Left lung (tissue), 14 donors: ENCODE measurements at places on chromosomes 13 and 19. TPM values are rescaled to one million over a fixed set of nuclear protein-coding genes. Genes with fewer than 3 reads are reported as not detected.

Gene PRR12
- polyA plus RNA-seq, result 26.6 TPM

DNA sequence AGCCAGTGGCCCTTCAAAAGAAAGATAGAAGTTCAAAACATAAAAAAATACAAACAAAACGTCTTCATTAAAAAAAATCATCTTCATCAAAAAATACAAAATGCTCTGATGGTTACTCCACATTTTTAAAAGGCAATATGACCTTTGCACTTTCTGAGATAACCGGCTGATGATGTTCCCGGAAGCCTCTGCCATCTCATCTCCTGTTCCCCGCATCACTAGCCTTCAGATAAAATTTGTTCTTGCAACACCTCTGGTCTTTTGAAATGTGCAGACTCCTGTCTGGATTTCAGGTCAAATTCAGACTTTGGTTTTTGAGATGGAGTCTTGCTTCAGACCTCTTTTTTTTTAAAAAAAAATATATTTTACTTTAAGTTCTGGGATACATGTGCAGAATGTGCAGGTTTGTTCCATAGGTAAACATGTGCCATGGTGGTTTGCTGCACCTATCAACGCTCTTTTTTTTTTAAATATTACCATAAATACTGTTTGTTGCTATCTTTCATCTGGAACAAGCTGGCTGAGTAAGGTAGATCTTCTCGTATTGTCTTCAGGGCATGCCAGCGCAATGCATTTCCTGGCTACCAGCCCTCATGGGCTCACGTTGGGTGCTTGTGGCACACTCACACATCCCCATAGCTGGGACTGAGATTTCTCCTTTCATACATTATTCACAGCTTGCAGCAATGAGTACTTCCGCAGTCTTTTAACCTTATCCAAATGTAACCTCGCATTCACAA, 418.9 kb upstream of the ARGLU1 start:
- no peak for DNase-seq

Gene HIPK4
- polyA plus RNA-seq, result 0.35 TPM

GRCh38 chr19:48933382-48933932, at the start of gene DHDH:
Gene DHDH, plus strand, starts transcription at chr19:48933699. Its CDS starts 23 bp downstream, at chr19:48933722.
- peak; percentile 80 for DNase-seq

Gene FAM216B
- polyA plus RNA-seq, result 17.5 TPM

- no peak for DNase-seq
These were observed 6.0 kb downstream of the ERVV-1 start for GRCh38 chr19:53019684-53020083.

Gene ZNF814
- 67.0 TPM for polyA plus RNA-seq

DNA sequence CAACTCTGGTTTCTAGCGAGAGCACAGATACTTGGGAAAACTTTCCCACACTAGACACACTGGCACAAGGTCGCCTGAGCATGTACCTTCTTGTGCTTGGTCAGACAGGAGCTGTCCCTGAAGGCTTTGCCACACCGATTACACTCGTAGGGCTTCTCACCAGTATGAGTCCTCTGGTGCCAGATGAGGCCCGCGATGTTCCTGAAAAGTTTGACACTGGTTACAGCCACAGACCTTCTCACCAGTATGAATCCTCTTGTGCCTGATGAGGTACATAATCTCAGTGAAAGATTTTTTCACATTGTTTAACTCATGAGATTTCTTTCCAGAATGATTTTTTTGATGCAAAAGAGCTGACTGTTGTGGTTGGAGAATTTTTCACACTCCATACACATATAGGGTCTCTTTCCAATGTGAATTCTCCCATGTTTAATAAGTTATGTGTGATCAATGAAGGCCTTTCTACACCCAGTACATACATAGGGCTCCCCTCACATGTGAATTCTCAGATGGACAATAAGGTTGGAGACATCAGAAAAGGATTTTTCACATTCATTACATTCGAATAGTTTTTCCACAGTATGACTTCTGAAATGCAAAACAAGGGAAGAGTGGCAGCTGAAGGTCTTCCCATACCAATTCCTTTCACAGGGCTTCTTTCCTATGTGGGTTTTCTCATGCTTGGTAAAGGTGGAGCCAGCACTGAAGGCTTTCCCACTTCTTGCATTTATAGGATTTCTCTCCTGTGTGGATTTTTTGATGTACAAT, 9.9 kb upstream of the ZSCAN18 start:
- DNase-seq, result no peak

- DNase-seq, result peak; percentile 81
These were observed 10.7 kb downstream of the PTGIR start for GRCh38 chr19:46614114-46614722.

Gene CYSLTR2
- polyA plus RNA-seq, result 0.35 TPM

- no peak for DNase-seq
These were observed 5.4 kb downstream of the CCDC61 start for GRCh38 chr19:46000491-46001246.

GRCh38 chr19:35318679-35319448, 10.1 kb upstream of the CD22 start:
- DNase-seq, result no peak

DNA sequence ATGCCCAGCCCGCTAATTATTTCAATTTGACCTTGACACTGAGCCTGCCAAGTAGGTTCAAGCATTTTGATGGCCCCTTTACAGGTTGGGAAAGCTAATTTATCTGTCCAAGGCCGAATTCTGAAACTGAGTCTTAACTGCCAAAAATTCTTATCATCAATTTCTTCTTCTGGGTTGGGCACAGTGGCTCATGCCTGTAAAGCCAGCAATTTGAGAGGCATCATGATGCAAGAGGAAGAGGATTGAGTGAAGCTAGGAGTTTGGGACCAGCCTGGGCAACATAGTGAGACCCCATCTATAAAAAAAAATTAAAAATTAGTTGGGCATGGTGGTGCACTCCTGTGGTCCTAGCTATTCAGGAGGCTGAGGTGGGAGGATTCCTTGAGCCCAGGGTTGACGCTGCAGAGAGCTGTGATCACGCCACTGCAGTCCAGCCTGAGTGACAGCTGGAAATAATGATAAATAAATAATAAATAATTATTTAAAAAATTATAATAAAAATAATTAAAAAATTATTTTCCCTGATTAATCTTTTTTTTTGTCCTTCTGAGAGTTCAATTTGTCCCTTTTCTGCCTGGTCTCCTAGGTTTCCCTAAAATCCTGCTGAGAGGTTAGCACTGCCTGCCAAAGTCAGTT, 1.3 kb upstream of the LDLR start:
- DNase-seq, result no peak

DNA sequence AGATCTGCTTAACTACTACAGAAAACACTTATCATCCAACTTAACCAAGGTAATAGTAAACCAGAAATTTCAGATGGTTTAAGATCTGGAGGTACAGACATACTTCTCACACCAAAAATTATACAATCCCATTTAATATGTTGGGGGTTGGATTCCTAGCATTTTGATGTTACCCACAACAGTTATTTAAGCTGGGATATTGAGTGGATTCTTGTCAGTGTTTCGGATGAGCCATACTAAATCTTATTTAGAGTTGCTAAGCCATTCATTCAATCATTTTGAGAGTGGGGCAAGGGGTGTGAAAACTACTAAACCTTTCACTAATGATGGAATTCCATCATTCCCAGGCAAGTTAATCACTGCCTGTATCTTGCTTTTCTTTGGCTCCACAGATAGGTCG, 40.6 kb downstream of the KATNAL1 start:
- no peak for DNase-seq

- DNase-seq, result peak; percentile 6
These were observed 1220.5 kb upstream of the SLC10A2 start for GRCh38 chr13:104286566-104287290.

- DNase-seq, result no peak
These were observed 6.6 kb downstream of the CLDN10 start for GRCh38 chr13:95559100-95559499.

DNA sequence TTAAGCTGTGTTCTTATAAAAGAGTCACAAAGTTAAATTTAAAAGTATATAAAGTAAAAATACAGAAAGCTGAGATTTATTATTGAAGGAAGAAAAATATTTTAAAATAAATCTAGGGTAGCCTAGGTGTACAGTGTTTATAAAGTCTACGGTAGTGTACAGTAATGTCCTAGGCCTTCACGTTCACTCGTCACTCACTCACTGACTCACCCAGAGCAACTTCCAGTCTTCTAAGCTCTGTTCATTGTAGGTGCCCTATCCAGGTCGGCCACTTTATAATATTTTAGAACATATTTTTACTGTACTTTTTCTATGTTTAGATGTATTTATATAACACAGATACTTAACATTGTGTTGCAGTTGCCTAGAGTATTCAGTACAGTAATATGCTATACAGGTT, 47.4 kb downstream of the NDFIP2 start:
- no peak for DNase-seq

DNA sequence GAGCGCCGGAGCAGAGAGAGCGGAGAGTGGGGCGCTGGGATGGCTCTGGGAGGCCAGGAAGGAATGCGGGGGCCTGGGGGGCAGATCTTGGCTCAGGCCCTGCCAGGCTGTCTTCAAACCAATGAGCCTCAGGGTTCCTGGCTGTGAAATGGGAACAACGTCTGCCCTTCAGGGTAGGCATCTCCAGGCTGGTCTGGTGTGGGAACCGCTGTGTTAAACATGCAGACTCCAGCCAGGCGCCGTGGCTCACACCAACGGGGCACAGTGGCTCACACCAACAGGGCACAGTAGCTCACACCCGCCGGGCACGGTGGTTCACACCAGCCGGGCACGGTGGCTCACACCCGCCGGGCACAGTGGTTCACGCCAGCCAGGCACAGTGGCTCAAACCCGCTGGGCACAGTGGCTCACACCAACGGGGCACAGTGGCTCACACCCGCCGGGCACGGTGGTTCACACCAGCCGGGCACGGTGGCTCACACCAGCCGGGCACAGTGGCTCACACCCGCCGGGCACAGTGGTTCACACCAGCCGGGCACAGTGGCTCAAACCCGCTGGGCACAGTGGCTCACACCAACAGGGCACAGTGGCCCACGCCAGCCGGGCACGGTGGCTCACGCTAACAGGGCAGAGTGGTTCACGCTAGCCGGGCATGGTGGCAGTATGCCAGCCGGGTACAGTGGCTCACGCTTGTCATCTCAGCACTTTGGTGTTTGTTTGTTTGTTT, 40.1 kb downstream of the EFNA2 start:
- no peak for DNase-seq

DNA sequence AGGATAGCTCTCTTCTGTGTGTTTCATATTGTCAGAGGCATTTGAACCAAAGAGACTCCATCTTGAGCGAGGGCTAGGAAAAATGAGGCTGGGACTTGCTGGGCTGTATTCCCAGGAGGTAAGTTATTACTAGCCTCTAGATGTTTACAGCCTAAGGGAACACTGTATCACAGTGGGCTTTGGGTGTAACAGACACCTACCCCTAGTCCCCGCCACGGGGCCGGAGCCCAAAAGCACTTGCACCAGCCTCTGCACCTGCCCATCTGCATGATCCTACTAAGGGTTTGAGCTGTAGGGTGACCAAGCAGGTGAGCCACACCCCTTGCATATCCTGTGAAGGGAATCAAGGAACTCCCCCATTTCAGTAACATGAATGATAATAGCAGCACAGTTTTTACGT, 1972.2 kb downstream of the OLFM4 start:
- peak; percentile 58 for DNase-seq

Gene TSPAN16
- polyA plus RNA-seq, result not detected

Gene CCDC70
- not detected for polyA plus RNA-seq

DNA sequence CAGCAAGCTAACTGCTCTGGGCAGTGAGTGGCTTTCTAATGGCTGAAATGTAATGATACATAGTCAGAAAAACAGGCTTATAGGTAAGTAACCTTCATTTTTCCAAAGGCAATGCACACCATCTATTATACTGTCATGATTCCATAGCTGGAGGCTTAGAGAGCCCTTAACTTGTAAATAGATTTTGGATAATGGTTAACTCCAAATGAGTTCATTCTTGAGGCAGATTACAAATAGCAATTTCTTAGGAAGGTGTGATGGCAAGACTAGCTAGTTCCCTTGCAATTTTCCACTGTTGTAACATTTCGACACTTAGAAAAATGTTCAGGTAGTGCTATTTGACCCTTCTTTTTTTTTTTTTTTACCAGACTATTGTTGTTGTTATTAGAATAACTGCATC, 789.8 kb upstream of the PCDH9 start:
- DNase-seq, result no peak
